ENCODE measurements at places on chromosomes 2 and 18.

- no peak for DNase-seq
Observed at GRCh38 chr2:20052861-20053281, 1.4 kb upstream of the LAPTM4A start.

DNA sequence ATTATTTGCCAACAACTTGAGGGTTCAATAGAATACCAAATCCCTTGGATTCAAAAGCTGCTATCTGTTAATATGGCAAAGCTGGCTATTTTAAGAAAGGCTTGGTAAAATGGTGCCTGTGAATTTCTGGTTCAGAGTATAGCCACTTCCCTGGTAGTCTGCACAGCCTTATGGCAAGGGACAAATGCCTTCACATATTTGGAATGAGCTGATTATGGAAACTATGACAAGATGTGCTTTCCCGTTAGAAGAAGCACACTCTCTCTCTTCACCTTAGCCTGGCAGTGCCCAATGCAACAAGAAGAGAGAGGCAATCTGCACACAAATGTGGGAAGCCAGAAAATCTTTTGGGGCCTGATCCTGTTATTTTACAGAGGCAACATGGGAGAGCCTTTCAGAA lies 47.5 kb upstream of the MAP3K20 start:
- DNase-seq, result no peak

DNA sequence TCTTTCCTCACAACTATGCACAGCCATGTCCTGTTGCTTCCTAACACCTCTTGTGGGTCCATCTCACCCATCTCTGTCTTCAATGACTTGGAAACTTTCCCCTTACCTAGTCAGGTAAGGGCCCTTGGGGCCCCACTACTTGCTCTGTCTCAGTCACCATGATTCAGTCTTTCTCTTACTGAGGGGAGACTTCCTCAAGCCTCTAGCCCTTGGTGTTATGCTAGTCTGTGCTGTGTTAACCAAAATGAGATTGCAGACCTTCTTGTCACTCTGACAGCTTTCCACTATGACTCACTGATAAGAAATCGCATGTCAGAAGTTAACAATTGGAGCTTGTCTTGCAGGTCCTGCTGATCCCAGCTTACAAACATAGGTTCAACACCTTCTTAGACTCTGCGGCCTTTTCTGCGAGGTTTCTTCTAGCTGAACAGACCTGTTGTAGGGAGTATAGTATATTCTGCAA lies 65.3 kb downstream of the WDR75 start:
- peak; percentile 0 for DNase-seq

DNA sequence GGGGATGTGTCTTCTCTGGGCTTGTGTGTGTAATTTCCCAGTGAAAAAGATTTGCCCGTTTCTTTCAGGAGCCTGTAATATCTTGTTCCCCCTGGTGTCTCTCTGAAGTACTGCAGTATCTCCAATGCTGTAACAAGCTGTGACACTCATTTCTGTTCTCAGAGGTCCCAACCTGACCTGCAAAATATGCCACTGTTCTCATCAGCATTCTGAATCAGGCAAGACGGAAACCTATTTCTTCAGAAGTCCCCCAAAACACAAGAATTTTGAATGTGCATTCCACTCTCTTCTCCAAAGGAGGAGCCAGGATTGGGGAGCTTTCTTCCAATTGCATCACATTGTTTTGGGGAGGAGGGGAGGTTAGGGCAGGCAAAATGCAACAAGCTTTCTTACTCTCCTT lies 77.0 kb upstream of the CNGA3 start:
- DNase-seq, result no peak

DNA sequence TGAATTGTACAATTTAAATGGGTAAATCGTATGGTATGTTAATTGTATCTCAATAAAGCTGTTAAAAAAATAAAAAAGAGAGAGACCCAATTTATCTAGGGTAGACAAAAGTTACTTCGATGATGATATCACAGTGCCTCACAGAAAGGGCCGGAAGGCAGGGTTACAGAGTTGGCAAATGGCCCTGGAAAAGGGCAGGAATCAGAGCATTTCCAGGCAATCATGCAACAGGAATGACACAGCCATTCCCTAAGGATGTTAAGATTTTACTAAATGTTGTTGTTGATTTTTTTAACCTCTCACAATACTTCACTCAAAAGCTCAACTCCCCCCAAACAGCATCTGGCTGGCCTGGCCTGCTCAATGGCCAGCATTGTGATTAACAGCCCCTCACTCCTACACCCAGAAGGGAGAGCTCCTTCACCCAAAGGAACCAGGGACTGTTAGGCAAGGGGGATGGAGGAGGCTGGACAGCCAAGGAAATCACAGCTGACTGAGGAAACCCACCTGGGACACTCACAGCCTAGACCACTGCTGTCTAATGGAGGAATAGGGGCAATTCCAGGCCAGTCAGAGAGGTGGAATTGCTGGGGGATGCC lies 7.7 kb upstream of the SP100 start:
- no peak for DNase-seq

DNA sequence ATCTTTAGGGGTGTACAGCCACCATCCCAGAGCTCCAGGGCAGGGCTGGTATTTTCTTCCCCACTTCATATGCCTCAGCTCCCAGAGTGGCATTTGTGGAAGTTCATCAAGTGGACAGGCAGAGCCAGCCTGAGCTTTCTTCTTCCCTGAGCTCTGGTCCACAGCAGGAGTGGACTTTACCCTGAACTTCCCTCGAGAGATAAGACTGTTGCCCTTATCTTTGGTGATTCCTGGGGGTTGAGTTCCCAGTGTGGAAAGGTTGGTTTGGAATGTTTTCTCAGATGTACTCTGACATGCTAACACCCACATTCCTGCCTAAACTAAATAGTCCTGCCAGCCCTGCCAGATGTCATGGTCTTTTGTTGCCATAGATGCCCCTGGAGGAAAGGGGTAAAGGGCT lies 62.0 kb upstream of the LGALSL start:
- no peak for DNase-seq

GRCh38 chr18:2123077-2123476 lies 448.2 kb downstream of the METTL4 start:
- no peak for DNase-seq

DNA sequence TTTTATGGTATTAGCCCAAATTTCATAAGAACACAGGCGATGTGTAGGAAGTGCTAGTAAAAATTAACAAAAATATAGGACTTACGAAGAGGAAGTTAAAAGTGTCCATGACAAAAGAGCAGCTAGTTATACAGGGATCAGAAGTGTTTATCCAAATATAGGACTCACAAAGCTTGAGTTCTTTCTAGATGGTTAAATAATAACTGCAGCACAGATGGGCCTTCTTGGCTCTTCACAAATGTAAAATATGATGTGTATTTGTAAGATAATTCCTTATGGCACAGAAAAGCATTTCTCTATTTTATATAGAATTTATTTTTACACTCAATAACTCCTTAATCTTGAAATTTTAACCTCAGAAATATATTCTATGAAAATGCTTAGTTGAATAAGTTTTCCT lies 100.9 kb upstream of the SPHKAP start:
- DNase-seq, result no peak

DNA sequence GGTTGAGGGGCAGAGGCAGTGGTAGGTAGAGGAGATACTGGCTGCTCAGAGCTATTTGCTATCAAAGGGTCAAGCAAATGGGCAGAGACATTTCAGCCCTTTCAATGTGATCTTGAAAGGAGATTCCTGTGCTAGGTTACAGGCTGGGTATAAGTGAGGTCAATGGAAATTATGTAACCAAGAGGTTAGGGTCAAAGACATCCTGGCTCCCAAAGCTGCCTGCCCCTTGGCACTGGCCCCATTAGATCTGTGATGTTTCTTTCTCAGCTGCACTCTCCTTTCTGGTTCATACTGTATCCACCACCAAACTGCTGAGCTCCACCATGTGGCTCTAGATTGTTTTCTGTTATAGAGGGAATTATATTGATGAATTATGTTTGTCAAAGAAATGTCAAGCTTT lies 200.4 kb downstream of the AGPS start:
- no peak for DNase-seq

DNA sequence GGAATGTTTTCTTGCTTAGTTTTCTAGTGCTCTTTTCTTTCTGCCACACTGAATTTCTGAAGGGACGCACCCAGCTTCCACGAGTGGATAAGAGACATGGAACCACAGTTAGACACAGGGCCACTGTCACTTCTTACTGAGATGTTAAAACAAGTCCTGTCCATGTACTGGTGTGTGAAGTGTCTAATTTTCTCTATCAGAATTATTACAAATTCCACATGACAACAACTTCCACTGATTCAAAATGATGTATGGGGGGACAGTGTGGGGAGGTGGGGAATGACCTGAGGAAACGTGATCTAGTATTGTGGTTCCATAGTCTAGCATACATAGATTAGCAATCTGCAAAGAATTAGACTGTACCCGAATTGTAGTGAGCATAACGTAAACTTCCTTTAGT lies 169.6 kb downstream of the TMEM247 start:
- no peak for DNase-seq

GRCh38 chr2:134572314-134573084 lies 146.3 kb downstream of the TMEM163 start:
- DNase-seq, result no peak

DNA sequence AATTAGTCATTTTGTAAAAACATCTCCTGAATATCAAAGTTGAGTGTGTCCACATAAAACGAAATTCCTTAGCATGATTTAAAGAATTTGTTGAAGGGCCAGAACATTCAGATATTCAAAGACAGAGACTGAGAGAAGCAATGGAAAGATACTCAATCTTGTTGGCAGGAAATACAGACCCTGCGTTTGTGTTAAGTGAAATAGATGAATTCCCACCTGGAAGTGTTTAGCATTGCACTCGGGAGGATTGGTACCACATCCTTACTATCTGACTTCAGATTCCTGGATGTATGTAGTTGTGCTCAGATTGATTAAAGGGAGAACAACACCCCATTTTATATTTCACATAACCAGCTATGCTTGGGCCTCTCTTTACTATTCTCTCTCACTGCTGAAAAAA lies 9.7 kb upstream of the ARL5A start:
- DNase-seq, result no peak

DNA sequence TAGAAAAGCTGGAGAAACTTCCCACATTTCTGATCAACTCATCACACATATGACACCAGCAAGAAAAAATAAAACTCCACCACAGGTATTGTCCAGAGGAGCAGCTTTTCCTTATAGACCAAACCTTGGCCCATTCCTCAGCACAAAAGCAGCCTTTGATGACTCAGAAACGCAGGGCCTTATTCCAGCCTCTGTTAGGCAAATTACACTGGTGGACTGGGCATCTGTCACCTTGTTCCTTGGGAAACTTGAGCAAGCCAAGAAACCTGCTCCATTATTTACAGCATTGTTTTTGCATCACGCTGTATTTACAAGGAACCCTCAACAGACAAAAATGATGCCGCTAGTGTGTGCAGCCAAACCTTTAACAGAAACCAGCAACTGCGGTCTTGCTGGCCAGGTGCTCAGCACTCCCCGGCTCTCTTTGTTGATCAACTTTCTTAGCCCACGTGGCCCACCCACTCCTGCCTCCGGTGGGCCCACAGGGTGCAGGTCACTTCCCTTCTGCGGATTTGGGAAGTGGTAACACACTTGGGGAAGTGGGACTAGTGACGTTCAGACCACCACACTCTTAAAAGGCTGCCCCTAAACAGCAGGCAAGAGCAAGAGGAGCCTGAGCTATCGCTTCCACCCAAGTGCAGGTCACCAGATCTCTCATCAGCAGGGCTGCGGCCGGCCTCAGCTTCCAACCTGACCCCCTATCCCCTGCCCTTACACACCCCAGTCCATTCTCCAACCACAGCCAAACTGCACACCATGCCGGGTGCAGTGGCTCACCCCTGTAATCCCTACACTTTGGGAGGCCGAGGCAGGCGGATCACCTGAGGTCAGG lies 1.5 kb downstream of the AP1S3 start:
- no peak for DNase-seq

DNA sequence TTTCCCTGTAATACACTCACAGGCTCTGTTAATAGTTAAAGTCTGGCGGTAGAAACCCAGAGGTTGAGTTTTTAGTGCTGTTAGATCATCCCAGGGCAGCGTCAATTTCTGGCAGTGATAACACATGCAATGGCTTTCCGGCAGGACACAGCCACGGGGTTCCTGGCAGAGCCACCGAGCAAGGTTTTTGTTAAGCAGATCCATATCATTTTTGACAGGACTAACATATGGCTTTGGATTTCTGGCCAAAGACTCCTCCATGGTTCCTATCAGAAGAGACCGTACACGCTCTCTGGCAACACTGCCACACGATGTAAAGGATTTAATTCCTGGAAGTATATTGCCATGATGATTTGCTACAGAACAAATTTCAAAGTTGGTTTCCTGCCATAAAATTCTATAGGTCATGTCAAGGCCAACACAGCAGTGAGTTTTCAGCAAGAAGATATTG lies 854.3 kb downstream of the LRRTM4 start:
- DNase-seq, result no peak

GRCh38 chr2:210224941-210225672 lies at the start of gene ACADL:
TSS of gene ACADL (minus strand) at chr2:210225447. CDS start at chr2:210225263, 184 bp downstream.
- no peak for DNase-seq

DNA sequence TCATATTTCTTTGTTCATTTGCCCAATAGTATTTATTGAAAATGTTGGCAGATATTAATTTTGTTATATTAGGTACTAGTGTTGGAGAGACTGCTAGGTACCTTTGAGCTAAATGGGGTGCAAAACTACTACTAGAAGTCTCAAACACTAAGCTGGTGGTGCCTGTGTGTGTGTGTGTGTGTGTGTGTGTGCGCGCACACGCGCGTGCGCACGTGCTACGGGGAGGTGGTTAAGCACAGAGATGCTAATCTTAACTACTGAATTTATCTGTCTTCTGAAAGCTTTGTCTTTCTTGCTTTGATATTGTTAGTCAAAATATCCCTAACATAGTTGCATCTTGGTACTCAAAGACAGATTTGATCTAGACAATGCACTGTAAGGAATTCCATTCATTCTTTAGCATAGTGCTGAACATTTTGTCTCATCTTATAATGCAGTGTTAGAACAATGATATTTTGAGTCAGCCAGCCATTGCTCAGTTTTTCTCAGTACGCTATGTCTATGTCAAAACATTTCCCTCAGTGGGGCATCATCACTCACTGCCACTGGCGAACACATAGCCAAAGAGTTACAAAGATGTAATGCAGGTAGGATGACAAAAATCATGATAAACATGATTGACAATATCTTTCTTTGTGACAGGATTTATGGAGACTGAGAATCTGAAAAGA lies 396.0 kb upstream of the RGPD4 start:
- DNase-seq, result no peak

GRCh38 chr2:214098811-214099210 lies 312.0 kb upstream of the VWC2L start:
- no peak for DNase-seq

DNA sequence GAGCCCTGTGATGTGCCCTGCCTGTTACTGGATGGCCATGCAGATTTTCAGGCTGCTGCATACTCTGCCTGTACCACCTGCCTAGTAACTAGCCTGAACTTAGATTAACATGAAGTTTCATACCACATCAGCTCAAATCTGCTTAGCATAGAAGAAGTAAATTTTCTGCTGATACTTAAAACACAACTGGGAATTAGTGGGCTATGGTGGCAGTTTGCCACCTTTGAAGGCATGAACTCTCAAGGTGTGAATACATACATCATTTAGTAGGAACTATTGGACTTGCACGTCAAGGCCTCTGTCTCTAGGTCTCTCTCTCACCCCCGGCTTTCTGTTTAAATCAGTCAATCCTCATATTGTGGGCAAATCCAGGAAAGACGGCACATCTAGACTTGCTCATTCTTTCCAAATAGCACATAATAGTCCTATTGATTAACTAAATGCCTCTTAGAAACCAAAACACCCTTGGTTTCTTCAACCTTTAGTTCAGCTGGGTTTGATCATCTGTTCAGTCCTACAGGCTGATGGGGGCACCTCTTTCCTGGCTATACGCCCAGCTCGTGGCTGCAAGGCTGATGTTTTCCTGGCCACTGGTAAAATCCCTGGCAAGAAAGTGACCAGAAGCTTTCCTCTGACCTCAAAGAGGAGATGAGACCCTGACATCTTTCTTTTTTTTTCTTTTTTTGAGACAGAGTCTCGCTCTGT lies 58.4 kb downstream of the ALPK2 start:
- DNase-seq, result no peak

Measured in activated CD4-positive, alpha-beta T cell treated with anti-CD3 and anti-CD28 coated beads, Interleukin-2, amount 50 U/mL, for 24 hours (primary cell).